ENCODE measurements at places on chromosomes 16 and 17.

- DNase-seq = no peak
Measured at GRCh38 chr17:52306314-52306713, 147.8 kb upstream of the CA10 start.

GRCh38 chr16:64203126-64203525 is 918.7 kb downstream of the CDH11 start:
- DNase-seq = no peak

DNA sequence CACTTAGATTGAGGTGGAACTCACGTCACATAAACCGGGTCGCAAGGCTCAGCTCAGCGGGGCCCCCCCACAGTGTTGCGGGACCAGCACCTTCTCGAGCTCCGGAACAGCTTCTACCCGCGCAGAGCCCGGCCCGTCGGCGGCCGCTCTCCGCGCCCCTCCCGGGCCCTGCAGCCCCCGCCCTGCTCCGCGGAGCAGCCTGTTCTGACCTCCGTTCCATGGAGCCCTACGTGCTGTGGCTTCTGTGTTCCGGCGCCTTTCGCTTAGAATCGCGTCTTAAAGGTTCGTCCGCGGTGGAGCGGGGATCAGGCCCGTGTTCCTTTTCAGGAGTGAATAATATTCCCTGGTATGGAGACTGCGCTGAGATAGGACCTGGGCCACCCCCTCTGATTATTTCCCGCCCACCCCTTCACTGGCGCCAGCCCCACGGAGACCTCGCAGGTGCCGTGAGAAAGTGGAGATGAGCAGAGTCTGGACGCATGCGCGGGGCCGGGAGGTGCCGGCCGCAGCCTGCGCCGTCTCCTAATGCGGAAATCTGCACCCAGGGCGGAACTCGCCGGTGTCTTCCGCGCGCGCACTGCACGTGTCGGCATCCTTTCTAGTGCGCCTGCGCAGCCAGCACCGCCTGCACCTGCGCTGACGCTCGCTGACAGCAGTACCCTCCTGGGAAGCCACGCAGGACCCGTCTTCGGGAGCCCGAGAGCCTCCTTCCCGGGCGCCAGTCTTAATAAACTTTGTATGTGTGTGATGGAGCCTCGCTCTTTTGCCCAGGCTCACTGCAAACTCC is 30.9 kb downstream of the ZNF778 start:
- DNase-seq = no peak

- no peak for DNase-seq
Measured at GRCh38 chr16:11235703-11235991, 20.4 kb downstream of the SOCS1 start.

GRCh38 chr16:81315271-81316175 is 761 bp downstream of the GAN start:
- peak; percentile 64 for DNase-seq

- DNase-seq = no peak
Measured at GRCh38 chr16:64253096-64253495, 868.8 kb downstream of the CDH11 start.

Data from right forelimb (tissue), 1 donor.